Astrocyte of the cerebellum (primary cell): ENCODE measurements at places on chromosomes 12 and 14.
A peak's percentile ranks its signal among the peaks of the same experiment; 100 is the strongest.

- DNase-seq = no peak
These were observed 198.6 kb upstream of the DIO3 start for GRCh38 chr14:101362529-101363260.

DNA sequence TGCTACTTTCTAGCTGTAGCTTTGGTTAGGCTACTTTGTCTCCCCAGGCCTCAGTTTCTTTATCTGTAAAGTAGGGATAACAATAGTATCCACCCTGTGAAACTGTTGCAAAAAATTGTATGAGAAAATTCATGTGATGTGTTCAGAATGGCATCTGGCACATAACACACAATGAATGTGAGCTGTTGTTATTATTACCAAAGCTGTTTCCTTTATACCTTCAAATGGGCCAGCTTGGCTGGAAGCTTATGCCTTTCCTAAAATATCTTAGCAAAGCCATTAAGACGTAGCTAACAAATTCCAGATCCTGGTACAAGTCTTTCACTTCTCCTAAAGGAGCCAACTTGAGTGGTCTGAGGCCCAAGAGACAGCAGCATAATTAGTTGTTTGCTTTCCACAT lies 25.2 kb upstream of the MANSC4 start:
- DNase-seq = no peak

GRCh38 chr12:92408072-92408900 lies 262.6 kb upstream of the BTG1 start:
- DNase-seq = no peak

DNA sequence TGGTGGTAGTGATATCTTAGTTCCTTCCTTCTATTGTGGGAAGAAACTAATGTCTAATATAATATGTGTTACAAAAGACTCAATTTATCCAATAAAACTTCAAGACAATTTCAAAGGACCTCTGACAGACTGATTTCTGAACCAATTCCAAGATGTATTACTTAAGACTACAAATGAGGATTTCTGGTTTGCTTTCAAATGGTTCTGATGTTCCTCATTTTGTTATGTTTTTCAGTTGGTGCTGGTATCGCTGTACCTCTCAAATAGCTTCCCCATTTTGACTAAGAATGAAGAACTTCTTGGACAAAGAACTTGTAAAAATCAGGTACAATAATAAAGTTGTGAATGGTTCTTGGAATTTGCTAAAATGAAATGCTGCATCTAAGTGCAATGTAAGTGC lies 19.4 kb upstream of the MBIP start:
- no peak for DNase-seq

- no peak for DNase-seq
These were observed 137.6 kb downstream of the VRK1 start for GRCh38 chr14:96934638-96935330.

DNA sequence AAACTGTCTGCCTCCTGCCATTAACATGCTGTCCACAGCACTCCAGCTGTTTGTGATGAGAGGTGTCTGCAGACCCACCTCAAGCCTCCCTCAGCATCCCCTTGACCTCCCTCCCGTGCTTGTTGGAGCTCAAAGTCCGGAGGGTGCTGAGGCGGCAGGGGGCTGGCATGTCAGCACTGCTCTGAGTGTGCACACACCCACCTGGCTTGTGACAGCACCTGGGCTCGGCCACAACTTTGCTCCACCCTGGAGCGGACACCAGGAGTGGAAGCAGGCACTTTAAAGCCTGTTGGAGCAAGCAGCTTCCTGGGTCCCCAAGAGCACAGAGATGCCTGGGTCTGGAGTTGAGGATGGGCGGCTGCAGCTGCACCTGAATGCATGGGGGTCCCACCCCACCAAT lies 20.9 kb downstream of the SERPINA3 start:
- DNase-seq = no peak

- DNase-seq = peak; percentile 29
These were observed 1180.6 kb downstream of the VRK1 start for GRCh38 chr14:97977651-97978261.

GRCh38 chr12:125892276-125892675 lies 827.0 kb downstream of the AACS start:
- peak; percentile 23 for DNase-seq

DNA sequence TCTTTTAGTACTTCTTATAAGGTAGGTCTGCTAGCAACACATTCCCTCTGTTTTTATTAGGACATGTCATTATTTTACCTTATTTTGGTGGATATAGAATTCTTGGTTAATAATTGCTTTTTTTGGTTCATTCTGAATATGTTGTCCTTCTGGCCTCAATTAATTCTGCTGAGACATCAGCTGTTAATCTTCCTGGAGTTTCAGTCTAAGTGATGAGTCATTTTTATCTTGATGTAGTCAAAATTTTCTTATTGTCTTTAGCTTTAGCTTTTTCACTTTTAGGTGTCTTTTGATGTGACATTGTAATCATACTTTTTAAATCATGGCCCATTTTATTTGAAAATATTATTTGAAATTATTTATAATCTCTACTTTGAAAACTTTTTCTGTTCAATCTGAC lies 104.9 kb upstream of the PMCH start:
- DNase-seq = no peak

DNA sequence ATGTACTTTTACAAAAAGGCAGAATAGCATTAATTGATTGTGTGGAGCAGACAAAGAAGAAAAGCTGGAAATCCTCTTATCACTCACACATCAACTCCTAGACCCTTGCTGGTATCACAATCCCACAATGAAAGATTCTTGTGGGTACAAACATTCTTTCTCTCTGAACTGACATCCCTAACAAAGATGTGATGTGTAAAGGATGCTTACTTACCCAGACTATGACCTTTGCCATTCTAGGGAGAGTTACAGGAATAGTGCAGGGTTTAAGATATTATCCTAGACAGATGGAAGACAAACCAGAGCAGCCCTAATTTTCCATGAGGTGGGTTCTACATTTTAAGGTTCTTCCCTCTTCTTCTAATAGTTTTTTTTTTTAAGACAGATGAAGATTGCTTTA lies 60.4 kb upstream of the SLC6A15 start:
- DNase-seq = no peak

DNA sequence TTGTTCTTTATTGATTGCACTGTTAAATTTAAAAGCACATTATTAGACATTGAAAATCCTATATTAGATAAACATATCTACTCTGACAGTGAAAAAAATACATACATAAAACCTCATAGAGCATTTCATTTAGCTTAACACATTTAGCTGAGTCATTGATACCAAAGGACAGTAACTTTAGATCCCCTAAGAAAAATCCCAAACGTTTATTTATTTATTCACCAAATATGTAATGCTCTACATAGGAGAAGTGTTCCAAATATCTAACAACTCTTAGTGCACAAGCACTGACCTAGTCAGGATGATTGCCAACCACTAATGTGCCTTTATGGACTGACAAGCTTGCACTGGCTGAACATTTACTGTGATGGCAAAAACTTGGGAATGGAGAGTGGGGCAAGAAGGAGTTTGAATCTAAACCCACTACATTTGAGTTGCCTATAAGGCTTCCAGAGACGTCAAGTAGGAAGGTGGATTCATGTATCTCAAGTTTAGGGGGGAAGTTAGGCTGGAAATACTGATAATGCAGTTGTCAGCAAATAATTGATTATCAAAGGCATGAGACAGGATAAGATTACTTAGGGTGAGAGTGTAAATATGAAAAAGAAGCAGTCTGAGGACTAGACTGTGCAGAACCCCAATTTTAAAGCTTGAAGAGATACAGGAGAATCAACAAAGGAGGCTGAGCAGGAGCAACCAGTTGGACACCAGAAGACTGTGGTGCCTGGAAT lies 156.4 kb downstream of the PLCZ1 start:
- DNase-seq = no peak

- DNase-seq = no peak
These were observed 482.2 kb downstream of the SLC16A7 start for GRCh38 chr12:60078026-60078425.

DNA sequence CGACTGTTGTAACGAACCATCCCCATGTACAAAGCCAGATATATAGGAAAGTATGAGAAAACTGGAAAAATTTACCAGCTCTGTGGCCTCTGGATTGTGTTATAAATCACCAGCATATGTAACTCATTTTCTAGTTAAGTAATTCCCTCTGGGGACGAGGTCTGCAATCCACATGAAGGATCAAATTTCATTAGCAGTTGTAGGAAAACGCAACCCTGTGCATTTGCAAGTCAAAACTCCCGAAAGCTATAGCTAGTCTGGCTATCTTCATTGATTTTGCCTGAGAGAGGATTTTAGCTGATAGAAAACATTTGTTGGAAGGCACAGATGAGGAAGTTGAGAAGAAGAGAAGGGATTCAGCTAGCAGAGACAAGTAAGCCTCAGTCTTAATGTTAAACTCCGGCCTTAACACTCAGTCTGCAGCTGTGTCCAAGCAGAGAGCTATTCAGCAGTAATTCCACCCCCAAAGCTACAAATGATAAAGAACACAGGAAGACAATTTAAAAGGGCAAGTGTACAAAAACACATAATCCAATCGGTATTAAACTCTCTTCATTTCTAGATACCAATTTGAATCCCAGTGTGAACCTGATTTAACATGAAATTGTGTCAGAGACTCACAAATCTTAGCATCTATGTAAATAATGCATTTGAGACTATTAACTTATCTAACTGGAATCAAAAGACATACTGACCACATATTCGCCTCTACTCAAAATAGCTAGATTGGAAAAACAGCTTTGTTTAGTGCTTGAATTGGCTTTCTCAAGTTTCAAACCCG lies 54.2 kb upstream of the CERS5 start:
- peak; percentile 82 for DNase-seq

GRCh38 chr12:124616394-124617221 lies 49.2 kb upstream of the NCOR2 start:
- DNase-seq = no peak

DNA sequence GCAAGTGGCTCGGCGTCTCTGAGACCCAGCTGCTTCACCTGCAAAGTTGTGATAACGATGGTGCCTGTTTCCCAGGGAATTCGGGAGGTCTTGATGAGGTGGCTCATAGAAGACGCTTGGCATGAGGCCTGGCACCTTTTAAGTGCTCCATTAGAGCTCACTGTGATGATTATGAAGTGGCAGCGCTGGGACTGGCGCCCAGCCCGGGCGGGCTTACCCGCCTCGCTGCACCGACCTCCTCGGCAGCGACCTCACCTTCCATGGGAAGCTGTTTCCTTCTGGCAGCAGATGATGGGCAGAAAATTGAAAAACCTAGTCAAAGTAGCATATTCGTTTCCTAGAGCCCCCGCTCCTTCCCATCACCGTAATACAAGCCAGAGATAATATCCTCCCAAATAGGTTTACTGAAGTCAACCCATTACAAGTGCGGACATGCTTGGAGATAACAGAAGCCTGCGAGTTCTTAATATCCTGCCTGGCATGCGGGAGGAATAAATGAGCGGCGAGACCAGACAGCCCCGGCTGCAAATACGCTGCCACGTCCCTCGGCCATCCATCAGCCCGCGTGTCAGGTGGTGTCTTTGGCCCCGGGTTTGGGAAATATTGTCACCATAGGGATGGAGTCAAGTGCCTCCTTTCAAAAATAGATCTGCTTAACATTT lies 35.2 kb upstream of the DLK1 start:
- no peak for DNase-seq

- DNase-seq = peak; percentile 52
These were observed 121.7 kb downstream of the PPM1H start for GRCh38 chr12:62813031-62813829.

GRCh38 chr12:46459861-46460545 lies 87.4 kb upstream of the SLC38A2 start:
- DNase-seq = no peak

DNA sequence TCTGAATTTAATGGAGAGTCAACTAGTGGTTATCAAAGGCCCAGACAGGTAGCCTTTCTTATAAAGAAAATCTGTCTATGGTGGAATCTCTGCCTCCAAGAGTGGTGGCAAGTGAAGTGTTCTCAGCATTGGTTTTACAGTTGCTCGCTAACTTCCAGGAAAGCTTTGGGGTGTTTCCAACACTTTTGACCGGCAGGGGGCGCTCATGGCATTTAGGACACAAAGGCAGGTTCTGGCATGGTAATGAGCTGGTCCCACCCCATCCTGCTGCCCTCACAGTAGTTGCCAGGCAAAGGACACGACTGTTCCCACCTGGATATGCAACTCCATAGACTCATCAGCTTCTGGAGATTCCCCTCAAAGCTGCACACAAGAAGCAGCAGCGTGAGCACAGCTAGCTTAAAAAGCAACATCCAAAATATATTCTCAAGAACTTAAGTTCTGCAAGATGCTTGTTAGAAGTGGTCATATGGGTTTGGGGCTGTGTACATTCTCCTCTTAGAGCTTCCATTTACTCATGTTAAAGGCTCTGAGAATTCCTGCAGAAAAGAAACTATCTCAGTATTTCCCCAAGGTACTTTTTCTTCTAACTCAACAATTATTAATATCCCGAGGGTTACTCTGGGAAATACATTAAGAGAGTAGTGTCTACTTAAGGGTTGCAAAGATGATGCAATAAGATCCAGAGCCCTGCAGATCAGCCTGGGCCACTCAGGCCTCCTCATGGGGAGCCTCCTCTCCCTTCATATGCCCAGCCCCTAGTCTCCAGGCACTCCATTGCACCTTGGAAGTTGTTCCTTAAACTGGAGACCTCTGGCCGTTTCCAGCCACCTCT lies 14.8 kb downstream of the PROX2 start:
- DNase-seq = peak; percentile 75

DNA sequence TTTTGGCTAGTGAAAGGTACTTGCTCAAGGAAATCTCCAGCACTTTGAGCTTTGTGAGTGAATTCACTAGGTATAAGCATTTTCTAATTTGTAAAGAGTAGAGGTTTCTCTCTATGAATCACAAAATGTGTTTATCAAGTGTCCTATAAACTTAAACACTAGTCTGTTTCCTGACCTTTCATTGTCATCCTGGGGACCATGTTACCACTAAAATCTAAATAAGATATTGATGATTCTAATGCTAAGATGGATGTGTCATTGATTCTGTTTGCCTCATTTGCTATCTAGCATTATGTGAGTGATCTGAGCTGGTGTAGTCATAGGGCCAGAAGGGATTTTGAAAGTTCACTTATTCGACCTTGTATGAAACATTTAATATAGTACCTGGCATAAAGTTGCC lies 80.4 kb upstream of the DNM1L start:
- no peak for DNase-seq

DNA sequence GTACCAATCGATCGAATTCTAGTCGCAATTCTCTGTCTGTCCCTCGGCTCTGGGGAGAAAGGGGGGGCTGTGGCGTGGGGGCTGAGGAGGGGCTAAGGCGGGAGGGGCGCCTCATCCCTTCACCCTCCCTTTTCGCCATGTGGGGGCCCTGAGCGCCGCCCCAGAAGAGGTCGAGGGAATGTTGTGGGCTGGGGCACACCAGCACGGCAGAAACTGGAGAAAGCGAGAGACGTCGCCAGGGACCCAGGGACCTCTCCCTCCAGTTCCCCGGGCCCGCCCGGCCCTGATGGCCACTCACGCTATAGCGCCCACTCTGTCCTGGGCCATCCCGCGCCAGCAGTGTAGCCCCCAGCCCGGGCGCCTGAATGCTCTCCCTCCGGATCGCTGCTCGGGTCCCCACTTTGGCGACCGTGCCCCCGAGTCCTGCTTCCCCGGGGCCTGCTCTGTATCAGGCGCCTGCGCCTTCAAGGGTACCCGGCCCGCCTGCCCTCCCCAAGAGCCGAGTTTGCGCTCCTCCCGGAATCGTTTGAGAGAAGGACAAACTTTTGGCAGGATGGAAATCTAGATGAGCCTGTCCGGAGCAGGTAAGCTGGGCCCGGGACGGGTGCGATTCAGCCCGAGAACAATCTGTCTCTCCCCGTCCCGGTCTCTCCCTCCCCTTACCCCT lies 62.6 kb downstream of the SMUG1 start:
- no peak for DNase-seq

- no peak for DNase-seq
These were observed 14.3 kb downstream of the PACS2 start for GRCh38 chr14:105328678-105329390.

GRCh38 chr14:97832776-97833175 lies 1035.6 kb downstream of the VRK1 start:
- no peak for DNase-seq
